GM12878 (cell line): ENCODE measurements at places on chromosomes 7 and 10.

DNA sequence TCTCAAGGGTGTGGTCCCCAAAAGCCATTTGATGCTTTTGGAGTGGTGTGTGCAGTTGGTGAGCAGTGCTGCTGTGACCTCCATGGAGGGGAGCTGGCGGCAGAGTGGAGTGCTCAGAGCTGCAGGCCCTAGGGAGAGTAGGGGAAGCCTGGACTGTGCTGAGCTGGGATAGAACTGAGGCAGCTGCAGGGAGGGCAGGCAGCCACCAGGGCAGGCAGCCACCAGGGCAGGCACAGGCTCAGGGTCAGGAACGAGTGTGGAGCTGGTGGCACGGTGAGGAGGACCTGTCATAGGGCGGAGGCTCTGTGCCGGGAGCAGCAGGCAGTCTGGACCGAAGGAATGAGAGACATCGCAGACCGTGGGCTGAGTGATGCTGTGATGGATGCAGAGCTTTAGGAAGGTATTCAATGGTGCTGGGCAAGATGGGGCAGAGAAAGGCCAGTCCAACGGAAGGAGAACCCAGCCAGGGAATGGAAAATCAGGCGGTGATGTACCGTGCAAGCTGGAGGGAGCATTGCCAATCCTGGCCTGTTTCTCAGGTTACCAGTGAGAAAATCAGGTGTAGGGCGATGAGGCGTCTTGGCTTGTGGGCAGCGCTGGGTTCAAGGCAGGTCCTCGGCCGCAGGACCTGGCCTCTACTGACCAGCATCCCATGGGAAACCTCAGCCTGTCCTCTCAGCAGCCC is 152.6 kb downstream of the CAMK1D start:
- H3K27ac ChIP-seq: no peak overlapping the region
- no peaks in the 10 kb centered on the region for H3K36me3 ChIP-seq

DNA sequence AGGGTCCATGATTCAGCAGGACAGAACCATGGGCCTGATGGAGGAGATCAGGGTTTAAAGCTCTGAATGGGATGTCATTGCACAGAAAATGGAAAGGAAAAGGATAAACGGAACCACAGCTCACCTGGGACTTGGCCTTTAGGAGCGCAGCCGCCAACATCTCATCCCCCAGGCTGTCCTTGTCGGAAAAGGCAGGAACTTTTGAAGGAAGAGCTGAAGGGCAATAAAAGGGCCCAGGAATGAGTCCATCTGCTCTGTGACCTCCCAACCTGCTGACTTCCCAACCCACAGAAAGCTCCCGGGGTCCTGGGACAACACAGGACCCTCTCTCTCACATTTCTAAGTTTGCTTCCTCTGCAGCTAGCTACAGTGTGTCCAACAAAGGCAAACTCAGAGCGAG is 6.1 kb downstream of the ZNF3 start:
- H3K27me3 ChIP-seq: no peaks in the 10 kb centered on the region
- DNase-seq: no peak
- no peak overlapping the region for H3K27ac ChIP-seq
- peaks cover 56% of the 10 kb centered on the region for H3K36me3 ChIP-seq

- no peak overlapping the region for H3K4me3 ChIP-seq
- H3K36me3 ChIP-seq: no peaks in the 10 kb centered on the region
- H3K27me3 ChIP-seq: peaks cover 3% of the 10 kb centered on the region
- no peak overlapping the region for H3K27ac ChIP-seq
- DNase-seq: no peak
Measured at GRCh38 chr10:26227786-26228185, 11.2 kb downstream of the GAD2 start.

DNA sequence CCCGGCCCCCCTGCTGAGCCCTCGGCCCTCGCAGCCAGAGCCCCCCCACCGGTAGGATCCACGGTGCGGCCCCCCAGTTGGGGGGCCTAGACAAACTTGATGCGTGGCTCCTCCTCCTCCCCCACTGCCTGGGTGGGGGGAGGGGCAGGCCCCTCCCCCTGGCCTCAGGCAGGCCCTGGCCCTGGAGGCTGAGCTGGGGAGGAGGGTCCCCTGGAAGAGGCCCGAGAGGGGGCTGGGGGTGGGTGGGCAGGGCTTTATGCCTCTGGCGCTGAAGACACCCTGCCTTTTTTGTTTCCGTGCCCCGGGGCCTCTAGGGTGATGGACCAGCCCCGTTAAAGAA is 3.7 kb downstream of the VPS37D start:
- H3K4me3 ChIP-seq: no peak overlapping the region
- H3K27ac ChIP-seq: no peak overlapping the region
- no peaks in the 10 kb centered on the region for H3K4me1 ChIP-seq
- no peaks in the 10 kb centered on the region for H3K36me3 ChIP-seq

DNA sequence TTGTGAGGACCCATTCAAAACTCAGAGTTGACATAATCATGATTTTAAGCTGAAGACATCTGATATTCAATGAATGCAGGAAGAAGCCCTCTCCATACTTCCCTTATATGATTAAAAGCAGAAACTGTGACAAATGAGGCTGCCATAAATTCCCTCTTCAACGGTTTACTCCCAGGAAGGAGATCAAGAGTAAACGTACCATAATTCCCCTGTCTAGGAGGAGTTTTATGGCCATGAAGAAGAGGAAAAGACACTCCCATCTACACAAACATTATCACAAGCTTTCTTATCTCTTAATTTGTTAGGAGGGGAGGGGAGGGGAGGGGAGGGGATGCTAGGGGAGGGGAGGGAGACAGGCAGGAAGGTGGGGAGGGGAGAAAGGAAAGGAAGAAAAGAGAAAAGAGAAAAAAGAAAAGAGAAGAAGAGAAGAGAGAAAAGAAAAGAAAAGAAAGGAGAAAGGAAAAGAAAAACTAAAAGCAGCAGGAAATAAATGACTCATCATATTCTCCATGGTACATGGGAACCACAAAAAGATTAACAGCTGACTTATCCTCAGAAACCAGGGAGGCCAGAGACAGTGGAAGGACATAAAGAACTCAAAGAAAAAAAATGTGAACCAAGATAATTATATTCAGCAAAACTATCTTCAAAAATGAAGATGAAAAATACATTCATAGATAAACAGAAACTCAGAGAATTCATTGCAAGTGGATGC is 121.6 kb downstream of the ALOX5 start:
- no peaks in the 10 kb centered on the region for H3K27me3 ChIP-seq
- no peaks in the 10 kb centered on the region for H3K4me1 ChIP-seq

DNA sequence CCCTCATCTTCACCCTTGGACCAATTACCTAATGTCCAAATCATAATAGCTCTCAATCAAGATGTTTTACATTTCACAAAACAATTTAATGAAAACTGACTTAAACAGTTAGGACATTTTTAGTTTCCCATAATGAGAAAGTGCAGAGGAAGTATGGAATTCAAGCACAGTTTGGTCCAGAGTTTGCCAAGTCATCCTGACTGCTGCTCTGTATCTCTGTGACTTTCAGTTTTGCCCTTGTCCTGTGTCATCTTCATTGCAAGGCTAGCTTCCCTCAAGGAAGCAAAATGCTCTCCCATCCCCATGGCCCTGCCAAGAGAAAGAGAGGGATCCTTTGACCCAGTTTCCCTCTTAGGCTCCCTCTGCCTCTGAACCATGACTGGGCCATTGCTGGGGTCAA is 7.9 kb upstream of the PLEKHS1 start:
- no peak overlapping the region for H3K27ac ChIP-seq
- no peaks in the 10 kb centered on the region for H3K4me1 ChIP-seq
- H3K36me3 ChIP-seq: no peaks in the 10 kb centered on the region
- no peaks in the 10 kb centered on the region for H3K27me3 ChIP-seq

DNA sequence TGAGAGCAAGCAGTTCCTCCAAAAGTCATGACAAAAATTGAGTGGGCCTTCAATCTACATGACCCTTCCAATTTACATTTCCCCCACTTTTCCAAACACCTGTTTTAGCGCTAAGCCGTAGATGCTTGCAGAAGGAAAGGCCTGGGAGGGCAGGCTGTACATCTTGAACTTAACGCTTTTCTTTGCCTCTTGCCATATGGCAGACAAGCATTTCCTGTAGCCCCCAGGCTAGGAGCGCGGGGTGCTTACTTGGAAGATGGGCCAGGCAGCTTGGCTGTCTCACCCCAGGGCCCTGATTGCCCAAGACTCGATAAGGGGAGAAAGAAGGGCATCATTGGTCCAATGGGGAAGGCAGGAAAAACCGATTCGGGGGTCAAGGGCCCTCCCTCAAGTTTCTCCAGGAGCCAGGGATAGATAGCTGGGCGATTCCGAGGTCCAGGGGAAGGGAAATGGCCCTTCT is 1.8 kb downstream of the HOXA10 start:
- H3K27me3 ChIP-seq: peaks cover 24% of the 10 kb centered on the region
- H3K36me3 ChIP-seq: no peaks in the 10 kb centered on the region; the same call in 1 of the 2 replicates
- DNase-seq: no peak
- no peak overlapping the region for H3K27ac ChIP-seq

DNA sequence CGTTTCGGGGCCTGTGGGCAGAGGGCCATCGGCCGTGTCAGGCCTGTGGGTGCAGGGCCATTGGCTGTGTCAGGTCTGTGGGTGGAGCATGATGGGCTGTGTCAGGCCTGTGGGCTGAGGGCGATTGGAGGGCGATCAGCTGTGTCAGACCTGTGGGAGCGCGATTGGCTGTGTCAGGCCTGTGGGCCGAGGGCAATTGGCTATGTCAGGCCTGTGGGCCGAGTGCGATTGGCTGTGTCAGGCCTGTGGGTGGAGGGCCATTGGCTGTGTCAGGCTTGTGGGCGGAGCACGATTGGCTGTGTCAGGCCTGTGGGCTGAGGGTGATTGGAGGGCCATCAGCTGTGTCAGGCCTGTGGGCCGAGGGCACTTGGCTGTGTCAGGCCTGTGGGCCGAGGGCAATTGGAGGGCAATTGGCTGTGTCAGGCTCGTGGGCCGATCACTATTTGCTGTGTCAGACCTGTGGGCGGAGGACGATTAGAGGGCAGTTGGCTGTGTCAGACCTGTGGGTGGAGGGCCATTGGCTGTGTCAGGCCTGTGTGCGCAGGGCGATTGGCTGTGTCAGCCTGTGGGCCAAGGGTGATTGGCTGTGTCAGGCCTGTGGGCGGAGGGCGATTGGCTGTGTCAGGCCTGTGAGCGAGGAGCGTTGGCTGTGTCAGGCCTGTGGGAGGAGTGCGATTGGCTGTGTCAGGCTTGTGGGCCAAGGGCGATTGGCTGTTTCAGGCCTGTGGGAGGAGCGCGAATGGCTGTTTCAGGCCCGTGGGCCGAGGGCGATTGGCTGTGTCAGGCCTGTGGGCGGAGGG is 54.1 kb downstream of the DYNC2I1 start:
- no peak overlapping the region for H3K27ac ChIP-seq
- H3K36me3 ChIP-seq: peaks cover 8% of the 10 kb centered on the region; the same call in 1 of the 2 replicates
- H3K27me3 ChIP-seq: no peaks in the 10 kb centered on the region
- no peaks in the 10 kb centered on the region for H3K4me1 ChIP-seq
- H3K4me3 ChIP-seq: no peak overlapping the region

DNA sequence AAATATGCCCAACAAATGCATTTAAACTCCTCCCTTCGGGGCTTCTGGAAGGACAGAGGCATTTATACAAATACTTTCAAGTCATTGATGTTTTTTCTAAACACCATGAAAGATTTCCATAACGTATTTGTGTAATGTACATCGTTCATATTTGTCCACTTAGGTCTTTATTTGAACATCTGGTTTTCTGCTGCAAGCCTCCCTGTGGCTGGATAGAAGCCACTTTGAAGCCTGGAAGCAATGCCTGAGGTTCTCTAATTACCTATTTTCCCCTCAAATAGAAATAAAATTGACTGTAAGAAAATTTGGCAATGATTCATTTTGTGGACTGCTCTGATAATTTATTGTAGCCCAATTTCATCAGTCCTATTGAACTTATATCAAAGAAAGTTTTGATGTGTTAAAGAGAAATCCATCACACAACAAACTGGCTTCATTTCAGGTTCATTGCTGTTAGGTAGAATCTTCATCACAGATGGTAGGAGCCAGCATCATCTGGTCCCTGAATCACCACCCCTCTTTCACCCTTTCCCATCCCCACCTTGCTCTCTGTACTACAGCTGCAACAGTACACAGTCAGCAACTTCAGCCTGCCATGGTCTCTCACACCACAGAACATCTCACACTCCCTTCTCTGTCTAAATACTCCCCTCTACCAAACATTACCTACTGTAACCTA is 186.0 kb upstream of the MGMT start:
- DNase-seq: no peak
- no peaks in the 10 kb centered on the region for H3K36me3 ChIP-seq
- H3K27ac ChIP-seq: no peak overlapping the region
- H3K4me3 ChIP-seq: no peak overlapping the region
- H3K27me3 ChIP-seq: no peaks in the 10 kb centered on the region

DNA sequence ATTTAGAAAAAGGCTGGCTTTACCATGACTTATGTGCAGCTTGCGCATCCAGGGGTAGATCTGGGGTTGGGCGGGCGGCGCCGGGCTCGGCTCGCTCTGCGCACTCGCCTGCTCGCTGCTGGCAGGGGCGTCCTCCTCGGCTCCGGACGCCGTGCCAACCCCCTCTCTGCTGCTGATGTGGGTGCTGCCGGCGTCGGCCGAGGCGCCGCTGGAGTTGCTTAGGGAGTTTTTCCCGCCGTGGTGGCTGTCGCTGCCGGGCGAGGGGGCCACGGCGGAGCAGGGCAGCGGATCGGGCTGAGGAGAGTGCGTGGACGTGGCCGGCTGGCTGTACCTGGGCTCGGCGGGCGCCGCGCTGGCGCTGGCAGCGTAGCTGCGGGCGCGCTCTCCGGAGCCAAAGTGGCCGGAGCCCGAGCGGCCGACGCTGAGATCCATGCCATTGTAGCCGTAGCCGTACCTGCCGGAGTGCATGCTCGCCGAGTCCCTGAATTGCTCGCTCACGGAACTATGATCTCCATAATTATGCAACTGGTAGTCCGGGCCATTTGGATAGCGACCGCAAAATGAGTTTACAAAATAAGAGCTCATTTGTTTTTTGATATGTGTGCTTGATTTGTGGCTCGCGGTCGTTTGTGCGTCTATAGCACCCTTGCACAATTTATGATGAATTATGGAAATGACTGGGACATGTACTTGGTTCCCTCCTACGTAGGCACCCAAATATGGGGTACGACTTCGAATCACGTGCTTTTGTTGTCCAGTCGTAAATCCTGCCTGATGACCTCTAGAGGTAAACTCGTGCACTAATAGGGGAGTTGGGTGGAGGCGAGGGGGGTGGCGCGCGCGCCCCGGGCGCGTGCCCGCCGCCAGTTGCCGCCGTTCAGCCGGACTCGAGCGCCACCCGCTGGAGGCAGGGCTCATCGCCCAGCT is at the start of gene HOXA5:
HOXA5 (minus strand) TSS at position 659 of the 927 bp plus-strand sequence; CDS start at position 585, 74 bp downstream.
- H3K4me3 ChIP-seq: no peak within 1 kb of the TSS
- DNase-seq: no peak
- H3K27me3 ChIP-seq: peaks cover 11% of the 10 kb centered on the region; the same call in 1 of the 2 replicates
- H3K4me1 ChIP-seq: no peaks in the 10 kb centered on the region
- H3K36me3 ChIP-seq: no peaks in the 10 kb centered on the region

- H3K4me3 ChIP-seq: no peak overlapping the region
- no peaks in the 10 kb centered on the region for H3K27me3 ChIP-seq
- H3K36me3 ChIP-seq: no peaks in the 10 kb centered on the region
- H3K27ac ChIP-seq: no peak overlapping the region
Measured at GRCh38 chr10:74929197-74929596, 102.8 kb downstream of the KAT6B start.

DNA sequence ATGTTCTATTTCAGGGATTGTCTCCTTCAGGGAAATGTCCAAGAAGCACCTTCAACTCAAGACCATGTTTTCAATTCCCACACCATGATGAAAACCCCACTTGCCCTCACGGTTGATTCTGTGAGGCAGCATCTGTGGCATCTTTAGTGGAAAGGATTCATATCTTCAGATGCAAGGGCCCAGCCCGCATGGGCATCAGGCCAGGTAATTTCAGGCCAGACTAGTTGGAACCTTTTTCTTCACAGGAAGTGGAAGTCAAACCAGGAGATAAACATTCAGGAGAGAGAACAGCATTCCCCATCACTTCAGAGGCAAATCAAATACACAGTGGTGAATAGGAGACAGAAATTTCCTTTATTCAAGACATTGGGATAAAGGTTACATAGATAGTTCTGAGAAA is 88.8 kb downstream of the JCAD start:
- no peaks in the 10 kb centered on the region for H3K27me3 ChIP-seq
- no peak overlapping the region for H3K27ac ChIP-seq
- no peak overlapping the region for H3K4me3 ChIP-seq
